SJSA1 (cell line): ENCODE measurements at places on chromosomes 7 and 10. TPM values are rescaled to one million over a fixed set of nuclear protein-coding genes. Genes with fewer than 3 reads are reported as not detected.

- DNase-seq = peak; percentile 63
These were observed 6.3 kb upstream of the SEMA3A start for GRCh38 chr7:84200859-84201258.

DNA sequence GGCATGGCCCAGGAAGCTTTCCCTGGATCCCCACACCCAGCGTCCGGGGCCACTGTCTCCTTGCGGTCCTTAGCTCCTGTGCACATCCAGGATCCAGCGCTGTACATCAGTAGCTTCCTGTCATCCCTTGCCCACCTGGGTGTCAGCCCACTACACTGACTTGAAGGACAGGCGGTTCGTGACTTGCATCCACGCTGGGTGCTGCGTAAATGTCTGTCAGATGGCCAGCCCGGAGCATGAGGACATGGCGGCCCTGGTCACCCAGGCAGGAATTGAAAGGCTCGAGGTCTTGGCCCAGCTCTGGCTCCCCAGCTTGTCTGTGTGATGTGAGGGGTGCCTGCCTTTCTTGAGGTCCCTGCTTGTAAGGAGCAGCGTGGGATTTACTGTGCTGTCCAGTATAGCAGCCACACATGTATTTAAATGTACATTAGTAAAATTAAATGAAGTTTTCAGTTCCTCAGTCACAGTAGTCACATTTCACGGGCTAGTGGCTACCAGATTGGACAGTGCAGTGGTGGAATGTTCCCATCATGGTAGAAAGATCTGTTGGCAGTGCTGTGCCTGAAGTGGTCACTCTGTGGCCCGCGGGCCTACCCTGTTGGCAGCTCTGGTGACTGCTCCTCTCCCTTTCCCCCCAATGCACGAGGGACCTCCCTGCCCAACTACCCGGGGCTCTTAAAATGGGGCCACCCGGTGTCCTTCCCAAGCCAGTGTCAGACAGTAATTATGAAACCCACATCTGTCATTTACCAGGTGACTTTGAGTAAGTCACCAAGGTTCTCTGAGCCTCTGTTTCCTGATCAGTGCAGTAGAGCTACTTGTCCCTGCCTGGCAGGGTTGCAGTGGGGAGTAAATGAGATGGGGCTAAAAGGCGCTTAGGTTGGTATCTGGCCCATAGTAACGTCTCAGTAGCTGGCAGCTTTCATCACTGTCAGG lies 97.8 kb upstream of the PPIF start:
- no peak for DNase-seq

GRCh38 chr7:47192978-47193377 lies 388.9 kb downstream of the TNS3 start:
- DNase-seq = no peak

GRCh38 chr10:22962817-22963216 lies 35.0 kb downstream of the ARMC3 start:
- DNase-seq = no peak

DNA sequence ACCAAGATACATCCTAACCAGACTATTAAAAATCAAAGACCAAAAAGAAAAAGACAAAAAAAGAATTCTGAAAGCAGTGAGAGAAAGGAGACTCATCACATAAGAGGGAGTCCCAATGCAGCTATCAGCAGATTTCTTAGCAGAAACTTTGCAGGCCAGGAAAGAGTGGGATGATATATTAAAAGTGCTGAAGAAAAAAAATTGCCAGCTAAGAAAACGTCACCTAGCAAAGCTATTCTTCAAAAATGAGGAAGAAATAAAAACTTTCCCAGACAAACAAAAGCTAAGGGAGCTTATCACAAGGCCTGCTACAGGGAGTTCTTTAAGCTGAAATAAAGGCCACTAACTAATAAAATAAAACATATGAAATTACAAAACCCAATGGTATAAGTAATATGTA lies 40.5 kb upstream of the CDK6 start:
- no peak for DNase-seq

- DNase-seq = peak; percentile 14
These were observed 70.7 kb downstream of the BEND7 start for GRCh38 chr10:13457958-13458686.

DNA sequence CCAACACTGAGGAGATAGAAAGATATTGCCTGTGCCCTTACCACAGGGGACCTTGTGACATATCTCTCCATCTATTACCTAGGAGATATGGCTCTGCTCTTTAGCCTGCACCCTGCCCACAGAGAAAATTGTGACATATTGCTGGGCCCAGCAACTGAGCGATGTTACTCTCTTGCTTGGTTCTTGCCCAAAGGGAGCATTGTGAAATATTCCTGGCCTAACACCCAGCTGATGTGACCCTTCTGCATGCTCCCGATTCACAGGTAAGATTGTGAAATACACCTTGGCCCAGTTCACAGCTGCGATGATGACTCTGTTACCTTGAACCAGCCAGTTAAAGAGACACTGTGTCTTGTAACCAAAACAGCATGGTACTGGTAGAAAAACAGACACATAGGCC lies 37.2 kb upstream of the ZNF107 start:
- DNase-seq = no peak

DNA sequence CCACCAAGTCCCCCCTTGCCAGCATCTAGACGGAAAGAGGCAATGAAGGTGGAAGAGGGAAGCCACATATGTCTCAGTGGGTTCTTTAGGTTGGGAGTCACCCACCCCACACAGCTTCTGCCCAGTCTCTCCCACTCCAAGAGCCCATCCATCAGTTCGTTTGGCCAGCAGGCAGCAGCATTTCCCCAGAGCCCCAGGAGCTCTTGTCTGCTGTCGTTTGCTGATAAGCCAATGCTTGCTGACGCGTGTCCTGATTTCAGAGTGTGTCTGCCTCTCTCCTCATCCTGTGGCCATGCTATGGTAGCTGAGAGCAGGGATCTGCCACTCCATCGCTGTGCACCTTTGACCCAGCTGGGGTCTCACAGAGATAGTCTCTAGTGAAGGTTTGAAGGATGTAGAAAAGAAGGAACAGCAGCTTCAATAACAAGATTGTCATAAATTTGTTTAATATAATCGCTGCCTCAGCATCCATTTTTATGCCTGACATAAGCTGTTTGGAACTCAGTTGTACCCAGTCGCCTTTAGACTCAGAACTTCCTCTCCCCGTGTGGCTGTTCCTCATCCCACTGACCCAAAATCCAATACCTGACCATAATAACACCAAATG lies 39.4 kb upstream of the GDF10 start:
- DNase-seq = no peak

DNA sequence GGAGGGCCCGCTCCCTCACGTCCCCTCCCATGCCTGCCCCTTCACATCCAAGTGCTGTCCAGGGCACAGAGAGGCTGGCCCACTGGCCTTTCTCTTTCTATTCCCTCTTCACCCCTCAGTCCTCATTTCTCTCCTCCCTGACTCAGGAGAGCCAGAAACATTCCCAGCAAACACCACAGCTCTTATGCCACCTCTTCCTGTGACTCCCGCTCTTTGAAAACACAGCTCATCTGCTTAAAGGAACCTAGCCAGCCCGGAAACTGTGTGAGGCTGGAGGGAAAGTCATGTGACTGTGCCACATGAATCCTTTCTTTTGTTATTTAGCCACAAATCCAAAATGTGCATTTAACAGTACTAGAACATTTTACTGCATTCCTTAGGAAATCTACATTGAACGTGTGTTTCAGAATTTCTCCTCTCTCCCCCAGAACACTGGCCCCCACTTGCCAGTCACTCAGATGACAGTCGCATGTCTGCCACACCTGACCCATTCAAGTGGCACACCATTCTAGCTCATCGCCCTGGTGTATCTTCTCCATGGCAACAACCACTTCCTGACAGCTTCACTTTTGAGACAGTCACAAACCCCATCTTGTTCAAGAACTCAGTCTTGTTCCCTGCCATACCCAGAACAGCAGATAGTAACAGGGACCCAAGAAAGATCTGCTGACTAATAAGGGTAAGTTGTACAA lies 42.8 kb downstream of the GRB10 start:
- no peak for DNase-seq

- no peak for DNase-seq
These were observed 14.8 kb downstream of the FOXL3 start for GRCh38 chr7:304574-305409.

- DNase-seq = no peak
These were observed 179.7 kb downstream of the GLI3 start for GRCh38 chr7:42057331-42057730.

- DNase-seq = no peak
These were observed 32.8 kb upstream of the ARHGAP12 start for GRCh38 chr10:31961277-31962074.

- DNase-seq = no peak
These were observed 33.6 kb upstream of the HERPUD2 start for GRCh38 chr7:35728412-35729060.

GRCh38 chr7:3559278-3559677 lies 258.2 kb downstream of the SDK1 start:
- DNase-seq = no peak

- DNase-seq = no peak
These were observed 42.2 kb upstream of the PDGFA start for GRCh38 chr7:561631-562373.

DNA sequence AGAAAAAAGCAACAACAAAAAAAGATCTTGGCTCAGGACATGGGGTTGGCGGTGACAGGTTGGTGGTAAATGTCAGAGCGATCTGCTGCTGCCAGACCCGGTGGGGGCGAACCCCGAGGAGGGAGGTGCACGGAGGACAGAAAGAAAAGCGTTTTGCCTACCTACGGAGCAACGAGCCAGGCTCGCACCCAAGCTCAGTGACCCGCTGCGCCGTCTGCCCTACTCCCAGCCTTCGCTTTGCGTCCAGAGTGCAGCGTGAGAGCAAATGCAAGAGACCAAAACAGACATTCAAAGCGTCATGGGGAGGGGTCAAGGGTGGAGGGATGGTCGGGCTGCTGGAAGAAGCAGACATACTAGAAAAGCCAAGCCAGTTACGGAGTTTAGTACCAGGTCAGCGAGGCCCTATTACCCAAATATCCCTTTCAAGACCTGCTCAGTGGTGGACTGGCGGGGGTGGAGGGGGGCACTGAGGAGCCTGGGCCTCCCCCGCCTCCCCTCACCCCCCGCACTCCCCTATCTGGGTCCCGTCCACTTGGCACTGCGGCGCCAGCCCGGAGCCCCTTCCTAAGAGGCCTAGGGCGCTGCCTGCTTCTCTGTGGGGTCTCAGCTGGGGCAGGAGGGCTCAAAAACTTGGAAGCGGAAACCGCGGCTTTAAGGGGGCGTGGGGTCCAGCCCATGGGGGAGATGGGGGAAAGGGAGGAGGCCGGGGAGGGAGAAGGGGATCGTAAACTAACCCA lies 66.9 kb downstream of the SLC29A4 start:
- DNase-seq = no peak

GRCh38 chr10:12660812-12661211 lies 311.5 kb downstream of the CAMK1D start:
- DNase-seq = no peak

- no peak for DNase-seq
These were observed 169.6 kb downstream of the POM121L12 start for GRCh38 chr7:53205006-53205405.

- DNase-seq = no peak
These were observed 165.4 kb upstream of the MTPN start for GRCh38 chr7:136142583-136142982.

GRCh38 chr10:132656283-132657126 lies 118.9 kb downstream of the INPP5A start:
- no peak for DNase-seq

- DNase-seq = no peak
These were observed 31.5 kb downstream of the HIF1AN start for GRCh38 chr10:100567249-100567648.

- no peak for DNase-seq
These were observed 384 bp upstream of the TMEM229A start for GRCh38 chr7:124033095-124033806.

GRCh38 chr10:112956631-112957350 lies 6.7 kb downstream of the TCF7L2 start:
- peak; percentile 76 for DNase-seq

GRCh38 chr7:52764492-52765169 lies 270.8 kb upstream of the POM121L12 start:
- no peak for DNase-seq

DNA sequence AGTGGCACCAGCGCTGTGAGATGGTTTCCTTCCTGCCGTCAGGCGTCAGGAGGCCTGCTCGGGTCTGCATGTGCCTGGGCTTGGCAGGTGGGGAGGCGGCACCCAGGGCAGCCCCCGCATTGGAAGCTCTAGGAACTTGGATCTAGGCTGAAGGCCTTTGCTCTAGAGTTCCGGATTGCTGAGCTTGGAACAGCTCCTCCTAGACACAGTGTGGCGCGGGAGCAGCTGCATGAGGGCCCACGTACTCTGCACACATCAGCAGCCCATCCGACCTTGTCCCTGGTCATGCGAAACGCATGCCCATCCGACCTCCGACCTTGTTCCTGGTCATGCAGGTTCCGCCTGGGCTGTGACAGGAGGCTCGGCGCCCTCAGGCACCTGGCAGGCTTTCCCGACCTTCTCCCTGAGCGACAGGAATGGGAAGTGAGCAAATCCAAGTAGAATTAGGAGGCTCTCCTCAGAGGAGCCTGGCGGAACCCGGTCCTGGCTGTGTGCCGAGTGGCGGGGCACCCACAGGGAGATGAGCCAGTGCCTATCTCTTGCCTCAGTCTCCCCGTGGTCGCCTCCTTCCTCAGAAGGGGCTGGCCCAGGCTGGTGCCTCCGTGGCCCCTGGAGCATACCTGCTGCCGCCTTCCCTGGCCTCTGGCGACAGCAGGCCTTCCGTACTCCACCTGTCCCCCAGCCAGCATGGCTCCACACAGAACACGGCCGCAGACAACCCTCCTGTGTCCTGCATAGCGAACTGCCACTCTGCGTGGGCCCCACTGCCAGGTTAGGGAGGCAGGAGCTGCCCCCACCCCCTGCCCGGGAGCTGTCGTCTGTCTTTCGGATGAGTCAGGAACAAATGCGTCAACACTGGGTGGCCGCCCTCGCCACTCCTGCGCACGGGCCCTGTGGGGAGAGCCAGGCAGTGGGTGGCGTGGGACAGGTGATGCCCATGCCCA lies 12.0 kb downstream of the GET4 start:
- no peak for DNase-seq

DNA sequence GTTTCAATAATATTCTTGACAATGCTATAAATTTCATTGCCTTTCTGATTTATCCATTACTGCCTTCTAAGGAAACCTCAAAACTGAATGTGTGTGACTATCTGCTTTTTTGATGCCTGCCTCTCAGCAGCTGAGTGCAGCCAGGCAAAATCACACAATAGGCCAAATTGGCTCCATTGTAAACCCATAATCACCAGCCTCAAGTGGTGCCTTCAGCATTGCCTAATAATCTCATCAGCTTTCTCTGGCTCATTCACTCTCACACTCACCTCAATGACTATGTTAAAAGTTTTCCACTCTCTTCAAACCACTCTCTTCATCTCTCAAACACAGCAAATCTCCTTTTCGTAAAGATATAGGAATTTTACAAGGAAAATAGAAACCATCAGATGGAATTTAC lies 182.5 kb upstream of the COL1A2 start:
- DNase-seq = no peak

- peak; percentile 62 for DNase-seq
These were observed 15.5 kb downstream of the SVIL start for GRCh38 chr10:29619241-29619669.

Gene GPR15LG
- not detected in 2 replicates for total RNA-seq

Gene OR2A1
- not detected in 2 replicates for total RNA-seq

Gene WDR86
- total RNA-seq = 0.39 and 0.72 TPM in 2 replicates

Gene ANKRD61
- total RNA-seq = 0.42 TPM in 1 of 2 replicates, not detected in the other

Gene PLPP4
- total RNA-seq = 12.5 and 13.8 TPM in 2 replicates

Gene EBLN1
- total RNA-seq = not detected in 2 replicates

Gene NKX1-2
- not detected in 2 replicates for total RNA-seq

Gene ABCB1
- 3.0 and 4.9 TPM in 2 replicates for total RNA-seq

Gene CALML3
- not detected in 2 replicates for total RNA-seq

Gene UNCX
- not detected in 2 replicates for total RNA-seq

Gene TYSND1
- 6.7 and 7.7 TPM in 2 replicates for total RNA-seq

Gene MET
- total RNA-seq = 5.2 and 8.3 TPM in 2 replicates

Gene AMPH
- total RNA-seq = not detected in 2 replicates

Gene SPDYE6
- not detected in 2 replicates for total RNA-seq

Gene CYP2C18
- not detected in 2 replicates for total RNA-seq
